Activated naive CD4-positive, alpha-beta T cell treated with anti-CD3 and anti-CD28 coated beads, Interleukin-2, amount 10 ng/mL, durations not matched to agents 7 days and 5 days (primary cell): ENCODE measurements at places on chromosomes 3 and 15.

GRCh38 chr3:39332525-39332924 lies 3.0 kb downstream of the CCR8 start:
- DNase-seq = no peak

DNA sequence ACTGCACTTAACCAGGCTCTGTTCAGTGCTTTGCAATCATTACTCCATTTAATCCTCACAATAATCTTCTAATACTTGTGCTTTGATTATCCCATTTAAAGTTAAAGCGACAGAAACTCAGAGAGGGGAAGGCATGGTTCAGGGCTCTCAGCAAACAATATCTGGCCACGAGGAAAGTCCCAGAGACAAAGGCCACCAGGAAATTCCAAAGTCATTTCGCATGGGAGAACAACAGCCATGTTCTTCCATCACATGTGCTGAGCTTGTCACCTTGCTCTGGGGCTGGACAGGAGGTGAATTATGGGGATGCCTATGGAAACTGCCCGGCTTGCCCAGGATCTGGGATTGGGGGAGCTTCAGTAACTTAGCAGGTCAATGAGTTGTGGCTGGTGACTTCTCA lies 66.2 kb upstream of the HRH1 start:
- DNase-seq = no peak

DNA sequence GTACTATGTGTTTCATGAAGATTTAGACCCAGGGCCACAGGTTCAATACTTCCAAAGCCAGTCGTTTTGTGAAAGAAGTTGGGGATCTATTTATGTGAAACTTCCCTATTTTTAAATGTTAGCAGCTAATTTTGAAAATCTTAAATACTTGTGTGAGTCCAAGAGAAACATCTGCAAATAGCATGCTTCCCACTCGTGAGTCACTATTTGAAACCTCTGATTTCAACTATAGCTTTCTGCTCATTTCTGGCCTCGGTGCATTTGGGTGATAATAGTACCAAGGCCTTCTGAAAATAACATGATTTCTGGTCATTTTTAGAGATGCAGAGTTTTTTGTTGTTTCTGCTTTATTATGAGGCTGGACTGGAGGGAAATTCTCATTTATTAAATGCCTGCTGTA lies 110.0 kb downstream of the OPA1 start:
- DNase-seq = no peak

DNA sequence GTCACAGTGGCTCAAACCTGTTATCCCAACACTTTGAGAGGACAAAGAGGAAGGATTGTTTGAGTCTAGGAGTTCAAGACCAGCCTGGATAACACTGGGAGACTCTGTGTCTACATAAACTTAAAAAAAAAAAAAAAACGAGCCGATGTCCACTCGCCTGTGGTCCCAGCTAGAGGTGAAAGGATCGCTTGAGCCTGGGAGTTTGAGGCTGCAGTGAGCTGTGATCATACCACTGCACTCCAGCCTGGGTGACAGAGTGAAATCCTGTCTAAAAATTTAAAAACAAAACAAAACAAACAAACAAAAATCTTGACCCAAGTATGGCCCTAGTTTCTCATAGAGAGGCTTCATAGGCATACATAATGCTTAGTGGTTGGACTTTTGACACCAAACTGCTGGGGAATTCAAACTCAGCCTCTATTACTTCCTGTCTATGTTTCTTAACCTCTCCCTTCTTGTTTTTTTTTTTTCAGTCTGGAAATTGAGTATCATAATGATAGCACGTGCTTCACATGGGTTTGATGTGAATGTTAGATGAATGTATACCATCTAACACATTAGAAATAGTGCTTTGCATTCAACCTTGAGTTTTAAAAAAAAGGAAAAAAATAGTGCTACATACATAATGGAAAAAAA lies 46.4 kb upstream of the CAPN7 start:
- DNase-seq = no peak

DNA sequence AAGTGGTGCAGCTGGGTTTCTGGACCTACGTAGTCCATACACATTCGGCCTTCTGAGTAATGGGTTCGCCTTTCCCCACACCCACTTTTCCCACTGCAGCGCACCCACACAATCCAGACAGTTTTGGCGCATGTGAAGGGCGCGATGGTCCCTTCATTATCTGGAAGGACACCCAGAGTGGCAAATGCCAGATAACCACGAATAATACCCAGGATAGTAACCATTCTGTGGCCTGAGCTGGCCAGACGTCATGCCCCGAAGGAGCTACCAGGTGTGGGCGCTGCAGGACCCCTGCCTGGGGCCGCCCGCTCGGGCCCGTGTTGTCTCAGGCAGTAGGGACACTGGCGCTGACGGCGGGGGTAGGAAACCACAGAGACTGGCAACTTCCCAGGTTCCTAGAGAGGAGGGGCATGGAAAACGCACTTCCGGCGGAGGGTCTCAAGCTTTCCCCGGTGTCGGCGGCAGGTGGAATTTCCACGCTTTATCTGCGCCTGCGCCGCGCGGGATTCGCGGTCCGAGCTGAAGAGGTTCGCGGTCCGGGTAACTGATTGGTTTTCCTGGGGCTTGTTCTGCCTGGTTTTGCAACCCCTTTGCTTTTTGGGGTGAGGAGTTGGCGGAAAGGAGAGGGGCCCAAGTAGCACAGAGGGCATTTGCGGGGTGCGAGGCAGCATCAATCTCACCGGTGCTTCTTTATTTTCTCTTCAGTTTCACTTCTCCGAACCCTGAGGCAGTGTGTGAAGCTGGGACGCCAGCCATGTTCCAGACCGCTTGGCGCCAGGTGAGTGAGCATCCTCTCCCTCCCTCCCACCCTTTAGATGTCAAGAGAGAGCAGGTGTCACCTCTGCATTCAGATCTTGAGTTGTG lies at the start of gene ZNF620:
Gene ZNF620, plus strand, starts transcription at position 441 of the 864 bp plus-strand sequence. Its CDS starts 314 bp downstream, at position 755.
- peak; percentile 59 for DNase-seq

DNA sequence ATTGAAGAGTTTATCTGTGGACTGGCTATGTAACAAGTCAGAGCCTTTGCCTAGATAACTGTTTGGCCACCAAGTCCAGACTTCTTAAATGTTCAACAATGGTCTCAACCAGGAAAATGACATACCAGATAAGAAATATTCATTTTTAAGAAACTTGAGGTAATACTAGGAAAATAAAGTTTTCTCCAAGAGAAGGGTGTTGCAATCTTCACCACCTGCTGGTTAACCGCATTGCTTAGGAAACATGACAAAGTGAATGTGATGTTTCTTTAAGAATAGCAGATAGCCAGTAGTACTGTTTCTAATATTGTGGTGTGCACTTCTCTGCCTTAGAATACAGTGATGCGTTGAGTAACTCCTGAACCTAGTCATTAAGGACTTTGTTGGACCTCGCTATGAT lies 321.5 kb upstream of the CADM2 start:
- DNase-seq = no peak

DNA sequence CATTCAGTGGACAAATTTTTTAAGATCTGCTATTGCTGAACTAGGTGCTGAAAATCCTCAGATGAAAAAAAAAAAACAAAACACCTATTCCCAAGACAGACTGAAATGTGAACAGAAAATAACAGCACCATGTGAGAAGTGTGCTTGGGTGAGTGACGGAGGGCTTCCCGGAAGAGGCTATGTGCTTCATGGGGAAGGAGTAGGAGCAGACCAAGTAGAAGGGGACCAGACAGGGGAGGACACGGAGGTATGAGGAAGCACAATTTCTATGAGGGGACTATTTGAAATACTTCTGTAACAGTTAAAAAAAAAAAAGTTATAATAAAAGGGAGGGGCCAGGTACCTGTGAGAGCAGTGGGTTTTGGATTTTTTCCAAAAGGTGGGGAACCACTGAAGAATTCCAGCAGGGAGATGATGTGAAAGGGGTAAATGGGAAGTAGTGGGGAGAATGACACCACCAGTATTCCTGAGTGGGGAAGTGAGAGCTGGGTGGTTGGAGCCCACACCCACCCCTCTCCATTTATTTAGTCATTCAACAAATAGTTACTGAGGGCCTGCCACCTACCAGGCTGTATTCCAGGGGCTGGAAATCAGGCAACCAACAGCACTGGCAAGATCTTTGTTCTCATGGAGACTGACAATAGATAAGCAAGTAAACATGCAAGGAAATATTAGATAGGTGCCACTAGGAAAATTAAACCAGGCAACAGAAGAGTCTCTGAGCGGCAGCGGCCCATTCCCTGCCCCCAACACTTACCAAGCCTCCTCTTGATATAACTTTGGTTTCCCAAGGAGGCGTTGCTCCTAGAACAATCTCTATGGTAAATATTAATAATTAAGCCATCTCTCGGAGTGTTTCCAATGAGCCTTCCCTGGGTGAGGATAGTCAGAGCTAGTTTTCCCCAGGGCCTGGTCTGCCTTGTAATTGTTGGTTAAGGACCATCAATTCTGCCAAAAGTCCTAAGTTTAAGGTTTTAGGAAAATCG lies 3.8 kb upstream of the USP3 start:
- DNase-seq = no peak

DNA sequence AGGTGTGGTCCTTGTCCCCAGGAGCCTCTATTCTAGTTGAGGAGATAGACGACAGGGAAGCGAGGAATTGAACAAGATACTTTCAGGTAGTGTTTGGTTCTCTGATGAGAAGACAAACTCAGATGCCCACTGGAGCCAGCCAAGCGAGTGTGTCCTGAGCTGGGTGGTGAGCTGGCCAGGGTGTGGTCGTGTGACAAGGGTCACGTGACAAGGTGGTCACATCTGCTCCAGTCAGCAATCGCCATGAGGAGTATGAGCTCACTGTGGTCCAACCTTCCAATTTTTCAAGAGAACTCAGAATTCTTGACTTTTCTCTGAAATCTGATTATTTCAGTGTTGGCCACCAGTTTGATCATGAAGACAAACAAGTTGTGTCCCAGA lies 39.5 kb downstream of the SLC6A6 start:
- no peak for DNase-seq

- DNase-seq = no peak
Measured at GRCh38 chr3:124407260-124407659, 323.0 kb upstream of the UMPS start.

GRCh38 chr3:157871838-157872460 lies 234.3 kb downstream of the SHOX2 start:
- no peak for DNase-seq

DNA sequence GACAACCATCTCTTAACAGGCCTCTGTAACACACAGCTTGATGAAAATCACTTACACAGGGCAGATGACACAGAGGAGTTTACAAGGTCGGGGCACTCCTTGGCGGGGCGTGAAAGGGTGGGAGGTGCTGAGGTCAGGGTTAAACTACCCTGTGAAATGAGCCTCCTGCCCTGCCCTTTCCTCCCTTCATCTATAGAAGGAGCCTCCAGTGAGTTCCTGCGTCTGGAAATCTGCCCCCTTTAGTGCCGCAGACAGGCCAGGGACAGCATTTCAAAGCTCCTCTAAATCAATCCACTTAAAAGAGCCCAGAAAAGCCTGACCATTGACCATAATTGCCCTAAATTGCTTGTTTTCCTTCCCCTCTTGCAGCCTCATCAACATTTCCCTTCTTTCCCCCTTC lies 1.9 kb downstream of the ROBO1 start:
- no peak for DNase-seq

DNA sequence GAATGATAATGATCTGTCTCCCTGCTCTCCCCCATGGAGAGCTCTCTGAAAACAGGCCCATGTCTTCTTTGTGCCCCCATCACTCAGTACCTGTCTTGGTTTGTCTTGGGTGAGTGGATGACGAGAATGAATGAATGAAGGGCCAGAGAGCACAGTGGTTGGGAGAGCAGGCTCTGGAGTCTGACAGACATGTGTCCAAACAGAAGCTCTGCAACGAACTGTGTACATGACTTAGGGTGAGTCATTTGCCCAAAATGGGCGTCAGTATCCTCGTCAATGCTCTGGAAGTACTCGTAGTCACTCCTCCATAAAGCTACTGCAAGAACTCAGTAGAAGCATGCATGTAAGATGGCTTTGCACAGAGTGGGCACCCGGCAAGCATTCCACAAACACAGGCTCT lies 170.2 kb upstream of the TLE3 start:
- no peak for DNase-seq

DNA sequence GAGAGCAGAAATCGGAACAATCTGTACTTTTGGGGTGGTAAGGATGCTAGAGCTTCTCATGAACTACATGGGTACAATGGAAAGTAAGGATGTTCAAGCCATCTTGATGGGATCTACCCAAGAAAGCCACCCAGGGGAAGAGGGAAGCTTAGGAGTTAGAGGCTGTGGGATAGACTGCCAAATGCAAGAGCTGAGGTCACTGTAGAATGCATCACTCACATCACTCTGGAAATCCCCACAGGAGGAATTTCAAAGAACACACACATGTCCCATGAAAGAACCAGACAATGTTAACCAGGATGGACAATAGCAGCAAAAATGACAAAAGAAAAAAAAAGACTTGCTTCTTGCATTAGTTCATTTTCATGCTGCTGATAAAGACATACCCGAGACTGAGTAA lies 32.8 kb upstream of the UBE2E2 start:
- DNase-seq = no peak

GRCh38 chr15:88307344-88307743 lies 50.8 kb upstream of the NTRK3 start:
- no peak for DNase-seq

DNA sequence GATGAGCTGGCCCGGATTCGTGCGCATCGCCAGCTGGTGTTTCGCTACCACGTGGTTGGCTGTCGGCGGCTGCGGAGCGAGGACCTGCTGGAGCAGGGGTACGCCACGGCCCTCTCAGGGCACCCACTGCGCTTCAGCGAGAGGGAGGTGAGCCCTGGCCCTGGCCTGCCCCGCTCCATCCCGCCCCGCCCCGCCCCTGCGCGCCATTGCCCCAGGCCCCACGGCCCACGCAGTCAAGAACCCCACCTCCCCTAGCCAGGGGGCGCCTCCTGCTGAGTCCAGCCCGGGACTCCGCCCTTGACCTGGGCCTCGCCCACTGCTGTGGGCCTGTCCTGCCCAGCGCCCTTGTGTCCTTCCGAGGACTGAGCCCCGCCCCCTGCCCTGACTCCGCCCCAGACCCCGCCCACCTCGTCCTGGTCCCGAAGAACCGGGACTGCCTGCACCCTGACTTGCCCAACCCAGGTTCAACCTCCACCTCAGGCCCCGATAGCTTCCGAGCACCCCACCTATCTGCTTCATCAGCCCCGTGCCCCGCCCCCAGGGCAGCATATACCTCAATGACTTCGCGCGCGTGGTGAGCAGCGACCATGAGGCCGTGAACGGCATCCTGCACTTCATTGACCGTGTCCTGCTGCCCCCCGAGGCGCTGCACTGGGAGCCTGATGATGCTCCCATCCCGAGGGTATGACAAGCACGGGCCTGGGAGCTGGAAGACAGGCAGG lies 14.8 kb downstream of the NT5DC2 start:
- no peak for DNase-seq

GRCh38 chr3:124441766-124442165 lies 288.5 kb upstream of the UMPS start:
- DNase-seq = no peak

DNA sequence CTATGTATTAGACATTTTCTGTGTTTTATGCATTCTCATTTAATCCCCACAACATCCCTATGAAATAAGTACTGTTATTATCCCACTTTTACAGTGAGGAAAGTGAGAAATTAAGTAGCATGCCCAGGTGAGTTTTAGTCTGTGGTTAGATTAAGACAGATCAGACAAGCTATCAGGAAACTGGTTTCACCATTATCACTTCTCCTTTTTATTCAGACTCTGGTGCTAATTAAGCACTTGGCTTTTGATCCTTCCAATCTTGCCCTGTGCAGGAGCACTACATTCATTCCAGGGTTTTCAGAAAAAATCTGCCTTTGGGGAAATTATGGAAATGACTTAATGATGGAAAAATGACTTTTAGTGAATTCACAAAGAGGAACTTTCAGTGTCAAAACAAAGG lies 115.2 kb downstream of the TMEM108 start:
- DNase-seq = no peak
